IPS DF 6.9 (cell line): ENCODE measurements at places on chromosomes 12 and 14.

DNA sequence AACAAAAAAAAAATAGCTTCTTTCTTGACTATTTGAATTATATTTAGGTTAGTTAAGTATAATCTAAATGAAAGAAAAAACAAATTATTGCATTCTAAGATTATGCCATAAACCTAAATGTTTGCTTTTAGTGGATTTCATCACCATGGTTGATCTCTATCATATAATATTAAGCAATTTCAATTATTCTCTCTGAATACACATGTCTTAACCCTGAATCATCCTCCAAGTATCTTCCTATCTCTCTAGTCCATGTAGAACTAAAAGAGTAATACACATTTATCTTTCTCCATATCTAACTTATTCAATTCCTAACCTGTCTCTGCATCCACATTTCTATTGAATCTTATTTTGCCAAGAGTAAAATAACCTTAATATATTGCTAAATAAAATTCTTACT, 59.6 kb downstream of the PPFIA2 start:
- no peak for DNase-seq

DNA sequence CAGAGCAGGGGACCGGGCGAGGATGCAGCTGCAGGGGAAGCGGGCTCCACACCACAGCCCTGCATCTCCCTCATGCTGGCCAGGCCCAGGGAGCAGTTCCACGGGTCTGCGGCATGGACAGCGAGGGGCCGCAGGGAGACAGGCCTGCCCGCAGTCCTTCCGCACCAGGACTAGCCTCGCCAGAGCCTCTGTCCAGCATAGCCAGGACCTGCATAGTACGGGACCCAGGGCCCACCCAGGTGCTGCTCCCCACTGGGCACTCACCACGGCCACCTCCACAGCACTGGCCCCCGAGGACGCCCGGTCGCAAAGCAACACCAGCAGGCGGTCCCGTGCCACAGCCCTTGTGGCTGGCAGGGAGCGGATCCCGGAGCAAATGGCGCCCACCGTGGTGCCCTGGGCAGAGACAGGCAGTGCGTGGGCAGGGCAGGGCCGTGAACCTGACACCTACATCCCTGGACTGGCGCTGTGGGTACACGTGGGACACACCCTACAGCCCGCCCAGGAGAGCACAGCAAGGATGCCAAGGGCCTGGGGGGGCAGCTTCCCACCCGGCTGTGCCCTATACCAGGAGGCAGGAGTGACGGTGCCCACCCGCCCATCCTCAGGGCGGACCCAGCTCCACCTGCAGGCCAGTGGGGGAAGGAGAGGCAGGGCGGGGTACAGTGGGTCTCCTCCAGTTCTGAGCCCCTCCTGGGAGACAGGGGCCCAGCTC, 23.8 kb downstream of the JAG2 start:
- DNase-seq, result no peak

DNA sequence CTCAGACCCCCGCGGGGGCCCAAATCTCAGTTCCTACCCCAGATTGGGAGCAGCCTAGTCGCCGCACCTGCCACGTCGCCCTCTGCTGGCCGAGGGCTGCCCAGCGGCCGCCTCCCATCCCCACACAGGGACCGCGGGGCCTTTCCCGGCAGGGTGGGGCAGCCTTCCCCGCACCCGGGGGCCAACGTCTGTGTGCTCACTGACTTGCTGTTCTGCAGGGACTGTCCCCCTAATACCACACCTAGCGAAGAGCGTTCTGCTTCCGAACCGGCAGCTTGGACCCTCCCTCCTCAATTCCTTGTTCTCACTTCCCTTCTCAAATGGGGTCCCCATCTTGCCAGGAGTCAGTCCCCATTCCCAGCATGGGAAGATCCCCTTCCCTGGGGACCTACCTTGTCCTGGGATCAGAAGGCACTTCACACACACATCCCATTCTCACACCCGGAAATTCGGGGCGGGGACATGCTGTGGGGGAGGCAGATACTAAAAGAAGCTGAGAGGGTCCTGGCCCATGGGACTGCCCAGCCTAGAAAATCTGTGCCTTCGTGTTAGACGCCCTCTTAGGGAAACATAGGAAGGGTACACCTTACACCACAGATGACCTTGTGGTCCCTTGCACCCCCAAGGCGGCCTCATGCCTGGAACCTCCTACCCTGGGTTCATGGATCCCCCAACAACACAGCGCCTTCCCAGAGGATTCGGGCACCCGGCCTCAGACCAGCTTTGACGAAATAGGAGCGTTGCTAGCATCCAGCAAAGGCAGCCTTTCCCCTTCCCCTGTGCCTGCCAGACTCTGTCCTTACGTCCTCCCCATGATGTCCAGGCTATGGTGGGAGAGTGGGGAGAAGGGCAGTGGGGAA, 16.4 kb downstream of the ACVRL1 start:
- peak; percentile 43 for DNase-seq

GRCh38 chr14:100526632-100527031, 60.6 kb downstream of the BEGAIN start:
- no peak for DNase-seq

- no peak for DNase-seq
These were observed 75.5 kb downstream of the AVPR1A start for GRCh38 chr12:63075376-63076060.

GRCh38 chr14:105890474-105891220, 364.3 kb downstream of the TMEM121 start:
- DNase-seq, result no peak

GRCh38 chr14:102554821-102555819, 37.3 kb upstream of the RCOR1 start:
- no peak for DNase-seq

DNA sequence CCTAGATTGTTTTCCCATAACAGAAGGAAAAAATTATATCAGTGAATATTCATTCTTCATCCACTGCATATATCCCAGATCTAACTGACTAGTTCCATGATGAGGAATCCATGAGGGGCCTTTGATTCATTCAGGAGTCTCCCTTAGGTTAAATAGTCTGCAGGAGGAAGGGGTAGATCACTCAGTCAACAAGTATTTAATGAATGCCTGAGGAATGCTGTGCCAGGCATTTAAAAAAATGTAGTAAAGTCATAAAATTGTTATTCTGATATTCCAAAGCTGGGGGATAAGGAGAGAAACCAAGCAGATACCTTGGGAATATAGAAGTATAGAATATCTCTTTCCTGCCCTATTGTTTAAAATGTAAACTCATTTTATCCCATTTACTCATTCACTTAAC, 216.2 kb upstream of the CAND1 start:
- DNase-seq, result no peak

DNA sequence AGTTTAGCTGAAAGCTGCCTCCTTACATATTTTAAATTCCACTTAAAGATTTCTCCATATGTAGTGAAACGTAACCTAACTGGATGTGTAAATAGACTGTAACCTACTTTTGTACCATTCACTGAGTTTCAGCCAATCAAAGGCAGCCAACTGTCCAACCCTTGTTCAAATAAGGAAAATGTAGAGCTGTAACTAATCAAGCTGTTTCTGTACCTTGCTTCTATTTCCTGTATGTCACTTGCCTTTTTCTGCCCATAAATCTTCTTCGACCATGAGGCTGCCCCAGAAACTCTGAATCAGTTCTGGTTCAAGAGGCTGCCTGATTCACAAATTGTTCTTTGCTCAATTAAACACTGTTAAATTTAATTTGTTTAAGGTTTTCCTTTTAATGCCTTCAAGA, 6.3 kb downstream of the SLC7A8 start:
- DNase-seq, result no peak

DNA sequence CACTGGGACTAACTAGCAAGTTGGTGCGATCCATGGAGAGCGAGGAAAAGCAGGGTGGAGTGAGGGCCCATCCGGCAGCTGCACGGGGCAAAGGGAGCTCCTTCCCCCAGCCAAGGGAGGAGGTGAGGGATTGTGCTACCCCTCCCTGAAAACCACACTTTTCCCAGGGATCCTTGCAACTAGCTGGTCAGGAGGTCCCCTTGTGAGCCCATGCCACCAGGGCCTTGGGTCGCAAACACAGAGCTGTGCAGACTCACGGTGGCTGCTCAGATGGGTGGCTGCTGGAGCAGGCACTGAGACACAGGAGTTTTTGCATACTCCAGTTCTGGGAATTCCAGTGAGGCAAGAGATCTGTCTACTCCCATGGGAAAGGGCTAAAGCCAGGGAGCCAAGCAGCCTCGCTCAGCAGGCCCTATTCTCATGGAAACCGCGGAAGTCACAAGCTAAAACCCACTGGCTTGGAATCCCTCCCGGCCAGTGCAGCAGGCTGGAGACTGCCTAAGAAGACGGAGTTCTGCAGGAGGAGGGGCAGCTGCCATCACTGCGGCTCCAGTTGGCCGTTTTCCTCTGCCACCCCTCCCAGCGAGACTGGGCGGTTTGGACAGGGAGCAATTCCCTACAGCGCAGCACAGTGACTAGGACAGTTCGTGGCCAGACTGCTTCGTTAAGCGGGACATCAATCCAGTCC, 10.9 kb upstream of the ZNF705A start:
- peak; percentile 31 for DNase-seq

GRCh38 chr14:72165229-72165698, 233.0 kb downstream of the RGS6 start:
- no peak for DNase-seq
